HCEC 1CT (cell line): ENCODE measurements at places on chromosomes 7 and 10.
A peak's percentile ranks its signal among the peaks of the same experiment; 100 is the strongest.

- no peak for DNase-seq
Observed at GRCh38 chr10:30963992-30964930, 67.4 kb downstream of the ZNF438 start.

DNA sequence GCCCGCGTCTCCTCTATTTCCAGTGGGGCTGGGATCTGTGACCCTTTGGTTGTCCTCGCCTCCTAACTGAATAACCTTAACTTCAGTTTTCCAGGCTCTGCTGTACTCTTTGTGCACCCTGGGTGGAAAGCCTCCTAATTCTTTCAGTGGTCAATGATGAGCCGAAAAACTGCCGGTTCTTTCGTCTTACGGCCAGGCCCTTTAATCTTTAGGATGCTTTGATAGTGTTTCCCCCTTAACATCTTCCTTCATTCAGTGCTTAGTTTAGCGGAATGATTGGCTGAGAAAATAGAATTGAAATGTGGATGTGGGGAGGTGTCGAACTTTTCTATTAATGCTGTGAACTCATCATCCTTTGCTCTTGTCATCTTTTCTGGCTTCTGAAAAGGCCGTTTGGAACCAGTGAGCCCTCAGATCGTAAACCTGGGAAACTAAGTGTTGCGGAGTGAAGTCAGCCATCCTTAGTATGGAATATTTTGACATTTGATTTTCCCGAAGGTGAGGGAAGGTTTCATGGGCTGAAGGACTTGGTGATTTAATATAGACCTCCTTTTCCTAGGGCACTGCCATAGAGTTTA is 847 bp downstream of the GARS1 start:
- DNase-seq = no peak

DNA sequence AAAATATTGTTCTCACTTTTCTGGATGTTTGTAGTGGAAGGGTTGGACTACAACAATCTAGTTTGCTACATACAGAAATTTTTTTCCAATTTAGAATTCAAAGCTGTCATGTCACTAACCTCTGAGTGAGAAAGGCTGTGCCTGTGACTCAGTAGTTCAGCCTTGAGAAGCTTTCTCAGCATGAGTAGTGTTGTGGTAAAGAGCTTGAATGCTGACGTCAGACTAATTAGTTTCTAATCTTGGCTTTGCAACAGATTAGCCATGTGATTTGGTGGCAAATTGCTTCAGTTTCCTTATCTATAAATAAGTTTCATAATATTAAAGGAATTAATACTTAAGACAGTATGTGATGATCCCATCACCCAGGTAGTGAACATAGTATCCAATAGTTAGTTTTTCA is 83.8 kb downstream of the ABCA13 start:
- peak; percentile 88 for DNase-seq

DNA sequence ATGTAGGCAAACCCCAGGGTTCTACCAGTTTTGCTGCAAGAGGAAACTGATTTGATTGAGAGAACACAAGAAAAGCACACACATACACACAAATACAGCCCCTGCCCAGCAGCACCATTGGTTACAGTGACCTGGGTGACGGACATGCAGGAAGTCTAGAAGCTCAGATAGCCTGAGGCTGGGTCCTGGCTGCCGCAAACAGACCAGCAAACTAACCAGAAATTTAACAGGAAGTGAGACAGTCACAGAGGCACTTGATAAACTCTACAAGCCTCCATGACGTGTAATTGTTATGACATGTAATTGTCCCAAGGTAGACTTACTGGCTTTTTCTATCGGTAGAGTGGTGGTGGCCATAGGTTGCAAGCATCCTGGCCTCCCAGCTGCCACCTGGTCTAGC is 58.9 kb downstream of the PRKAR2B start:
- no peak for DNase-seq

GRCh38 chr10:15841696-15842095 is 18.6 kb downstream of the MINDY3 start:
- DNase-seq = no peak

- peak; percentile 88 for DNase-seq
Observed at GRCh38 chr7:78198756-78199155, 400.2 kb downstream of the PHTF2 start.

DNA sequence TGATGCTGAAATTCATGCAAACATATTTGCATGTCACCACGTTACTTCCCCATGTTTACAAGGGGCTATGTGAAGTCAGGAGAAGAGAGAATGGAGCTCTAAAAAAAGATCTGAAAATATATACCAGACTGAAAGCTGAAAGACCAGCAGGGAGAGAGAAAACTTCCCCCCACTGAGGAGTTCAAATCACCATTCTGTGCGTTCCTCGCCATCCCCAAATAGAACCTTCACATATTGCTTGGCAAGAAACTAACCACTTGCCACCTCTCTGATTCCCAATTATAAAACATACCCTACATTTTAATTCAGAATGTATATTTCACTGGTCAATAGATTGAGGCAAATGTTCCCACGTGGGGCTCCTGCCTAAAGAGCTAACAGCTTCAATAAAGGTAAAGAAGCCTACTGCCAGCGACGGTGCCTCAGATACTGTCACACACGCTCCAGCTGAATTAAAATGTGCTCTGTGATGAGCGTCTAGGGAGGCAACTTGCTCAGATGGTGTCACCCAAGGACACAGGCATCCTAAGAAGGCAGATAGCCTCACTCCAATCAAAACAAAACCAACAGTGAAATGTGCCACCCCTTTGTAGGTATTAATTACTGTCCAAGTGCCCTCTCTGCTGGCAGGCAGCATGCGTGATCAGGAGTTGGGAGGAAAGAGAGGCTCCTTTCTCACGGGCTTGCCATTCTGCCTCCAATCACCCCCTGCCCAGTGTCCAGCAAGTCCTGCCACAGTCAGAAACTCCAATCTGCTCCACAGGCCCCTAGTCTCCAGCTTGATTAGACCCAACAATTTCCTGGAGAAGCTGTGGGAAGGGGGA is 298.2 kb downstream of the GRID1 start:
- DNase-seq = no peak

- no peak for DNase-seq
Observed at GRCh38 chr7:95446618-95447017, 11.8 kb upstream of the PON2 start.

- no peak for DNase-seq
Observed at GRCh38 chr10:20635570-20635969, 261.5 kb downstream of the NEBL start.

- DNase-seq = no peak
Observed at GRCh38 chr10:62707810-62708209, 96.7 kb upstream of the ADO start.

- no peak for DNase-seq
Observed at GRCh38 chr10:22005763-22006162, 2.2 kb upstream of the DNAJC1 start.

- no peak for DNase-seq
Observed at GRCh38 chr7:11221984-11222383, 248.3 kb downstream of the PHF14 start.

DNA sequence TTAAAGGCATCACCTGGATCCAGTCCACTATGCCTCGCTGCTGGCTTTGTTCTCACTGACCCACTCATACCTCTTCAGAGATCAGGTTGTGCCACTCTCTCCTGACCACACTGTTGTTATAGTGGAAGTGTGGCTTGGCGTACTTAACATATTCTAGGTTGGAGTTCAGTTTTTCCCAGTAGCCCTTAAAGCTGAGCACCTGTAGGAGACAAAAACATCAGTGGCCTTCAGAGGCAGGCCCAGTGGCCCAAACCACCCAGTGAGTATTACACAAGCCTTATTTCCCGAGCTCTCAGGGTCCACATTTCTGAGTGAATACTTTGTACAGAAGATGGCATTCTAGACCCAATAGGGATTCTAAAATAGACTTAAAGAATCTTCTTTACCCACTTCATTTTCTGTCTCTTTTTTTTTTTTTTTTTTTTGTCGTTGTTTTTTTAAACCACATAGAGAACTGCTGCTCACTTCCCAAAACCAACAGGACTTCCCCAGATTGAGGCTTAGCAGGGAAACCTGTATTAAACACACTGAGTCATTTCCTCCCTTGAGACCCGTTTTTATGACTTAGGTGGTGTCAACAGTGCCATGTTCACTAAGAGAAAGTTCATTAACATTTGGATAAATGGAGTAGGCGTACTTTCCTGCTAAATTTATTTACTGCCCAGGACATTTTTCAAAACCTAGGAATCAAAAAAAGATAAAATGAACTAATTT is 85.8 kb downstream of the GSAP start:
- peak; percentile 51 for DNase-seq

DNA sequence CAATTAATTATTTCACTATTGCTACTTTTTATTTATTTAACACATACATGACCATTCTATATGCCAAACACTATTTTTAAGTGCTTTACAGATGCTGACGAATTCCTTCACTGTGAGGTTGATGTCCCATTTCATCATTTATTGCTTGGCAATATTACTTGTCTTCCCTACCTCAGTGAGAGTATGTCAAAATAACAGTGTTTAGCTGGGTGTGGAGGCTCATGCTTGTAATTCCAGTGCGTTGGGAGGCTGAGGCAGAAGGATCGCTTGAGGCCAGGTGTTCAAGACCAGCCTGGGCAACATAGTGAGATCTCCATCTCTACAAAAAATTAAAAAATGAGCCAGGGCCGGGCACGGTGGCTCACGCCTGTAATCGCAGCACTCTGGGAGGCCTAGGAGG is 19.8 kb upstream of the MRC1 start:
- no peak for DNase-seq

DNA sequence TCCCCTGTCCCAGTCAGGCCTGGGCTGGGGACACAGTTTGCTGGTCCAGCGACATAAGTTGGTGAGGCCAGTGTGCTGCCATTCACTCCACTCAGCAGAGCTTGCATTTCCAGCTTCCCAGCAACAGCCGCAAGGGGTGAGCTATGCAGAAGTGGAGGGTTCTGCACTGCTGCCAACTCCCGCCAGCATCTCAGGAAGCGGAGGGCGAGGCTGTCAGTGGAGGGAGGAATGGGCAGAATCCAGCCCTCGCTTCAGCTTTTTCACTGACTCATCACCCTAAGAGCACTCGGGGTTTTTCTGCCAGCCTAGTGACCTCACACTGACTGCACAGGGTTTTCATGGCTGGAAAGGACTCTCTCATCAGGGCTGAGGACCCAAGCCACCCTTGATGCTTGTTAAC is 625.1 kb upstream of the MKI67 start:
- DNase-seq = no peak

DNA sequence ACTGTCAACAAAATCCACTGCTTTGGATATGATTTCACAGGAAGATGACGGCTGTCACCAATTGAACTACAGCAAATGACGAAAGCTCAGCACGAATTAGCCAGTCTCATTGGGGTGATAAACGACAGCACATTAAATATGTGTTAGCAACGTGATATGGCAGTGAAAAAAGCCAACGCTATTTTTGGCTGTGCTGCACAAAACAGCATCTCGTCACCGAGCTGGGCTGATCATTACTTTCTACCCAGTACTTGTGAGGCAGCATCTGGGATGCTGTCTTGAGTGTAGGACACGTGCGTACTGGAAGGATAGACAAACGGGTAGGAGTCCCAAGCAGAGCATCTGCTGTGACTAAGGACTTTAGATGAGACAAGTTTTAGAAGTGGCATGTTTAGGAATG is 138.3 kb downstream of the EXOC4 start:
- no peak for DNase-seq

DNA sequence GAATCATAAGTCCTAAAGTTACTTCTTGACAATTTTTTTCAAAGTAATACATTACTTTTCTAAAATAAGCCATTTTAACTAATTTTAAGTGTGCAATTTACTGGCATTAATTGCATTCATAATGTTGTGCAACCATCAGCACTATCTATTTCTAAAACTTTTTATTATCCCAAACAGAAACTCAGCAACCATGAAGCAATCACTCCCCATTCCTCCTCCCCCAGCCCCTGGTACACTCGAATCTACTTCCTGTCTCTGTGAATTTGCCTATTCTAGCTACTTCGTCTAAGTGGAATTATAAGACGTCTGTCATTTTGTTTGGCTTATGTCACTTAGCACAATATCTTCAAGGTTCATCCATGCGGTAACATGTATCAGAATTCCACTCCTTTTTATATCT is 84.9 kb downstream of the MKX start:
- DNase-seq = no peak

DNA sequence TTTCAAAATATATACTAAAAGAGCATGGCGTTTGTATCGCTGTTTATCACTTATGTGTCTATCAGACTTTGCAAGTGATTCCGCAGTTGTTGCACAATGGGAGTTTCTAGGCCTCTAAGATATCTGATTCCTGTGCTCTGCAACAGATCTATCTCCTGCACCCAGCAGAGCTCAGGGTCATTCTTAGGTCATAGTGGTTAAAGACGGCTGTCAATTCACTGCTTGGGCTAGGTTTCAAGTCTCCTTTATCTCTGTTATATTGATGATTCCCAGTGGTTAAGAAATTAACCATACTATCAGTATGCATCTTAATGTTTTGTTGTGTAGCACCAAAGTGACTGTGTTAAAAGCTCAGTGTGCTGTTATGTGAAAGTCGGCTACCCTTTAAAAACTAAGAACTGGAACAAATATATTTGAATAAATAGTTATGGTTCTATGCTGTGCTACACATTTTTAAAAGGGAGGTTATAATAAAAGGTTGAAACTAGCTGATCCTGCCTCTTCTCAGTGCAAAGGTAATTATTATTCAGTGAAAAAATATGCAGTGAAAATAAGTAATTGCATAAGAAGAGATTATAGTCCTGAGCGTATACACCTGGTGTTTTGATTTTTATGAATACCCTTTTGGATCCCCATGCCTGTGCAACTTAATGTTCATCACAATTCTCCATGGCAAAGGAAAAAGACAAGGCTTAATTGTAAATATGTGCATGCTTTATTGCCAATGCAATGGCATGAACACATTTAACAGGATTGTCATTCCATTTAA is 24.0 kb downstream of the HOXA1 start:
- DNase-seq = no peak

DNA sequence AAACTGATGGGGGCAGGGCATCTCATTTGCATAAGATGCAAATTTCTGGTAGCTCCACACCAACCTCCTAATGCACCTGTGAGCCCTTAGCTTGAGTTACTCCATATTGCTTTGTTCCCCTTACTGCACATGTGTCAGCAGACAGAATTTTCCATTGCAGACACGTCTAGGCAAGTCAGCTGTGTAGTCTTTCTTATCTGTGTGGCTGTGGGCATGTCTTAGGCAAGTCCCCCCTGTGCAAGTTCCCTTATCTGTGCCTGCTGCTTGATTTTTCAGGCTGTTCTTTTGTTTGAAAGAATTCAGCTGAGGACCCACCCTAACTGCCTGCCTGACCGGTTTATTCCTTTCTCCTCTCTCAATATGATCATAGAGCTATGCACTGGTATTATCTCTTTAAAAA is 28.5 kb upstream of the TRIM24 start:
- DNase-seq = no peak
